Aorta (tissue), 5 donors: ENCODE measurements at places on chromosomes 16 and 17. TPM values are rescaled to one million over a fixed set of nuclear protein-coding genes. Genes with fewer than 3 reads are reported as not detected.
A peak's percentile ranks its signal among the peaks of the same experiment; 100 is the strongest.

DNA sequence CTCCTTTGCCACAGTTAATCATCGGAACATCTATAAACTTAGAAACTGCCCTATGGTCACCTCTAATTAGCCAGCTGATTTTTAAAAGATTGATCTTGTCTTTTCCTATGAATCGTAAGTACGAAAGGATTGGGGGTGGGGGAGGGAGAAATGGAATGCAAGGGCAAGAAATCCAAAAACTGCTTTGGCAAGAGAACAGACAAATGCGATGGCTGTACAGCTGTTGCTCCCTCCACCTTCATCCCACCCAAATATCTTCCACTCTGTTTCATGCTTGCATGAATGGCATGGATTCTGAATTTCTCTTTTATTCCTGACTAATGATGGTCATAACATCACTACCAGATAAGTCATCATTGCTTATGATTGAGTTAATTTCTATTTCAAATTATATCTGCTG lies 165.7 kb downstream of the STX8 start:
- DNase-seq, result no peak

DNA sequence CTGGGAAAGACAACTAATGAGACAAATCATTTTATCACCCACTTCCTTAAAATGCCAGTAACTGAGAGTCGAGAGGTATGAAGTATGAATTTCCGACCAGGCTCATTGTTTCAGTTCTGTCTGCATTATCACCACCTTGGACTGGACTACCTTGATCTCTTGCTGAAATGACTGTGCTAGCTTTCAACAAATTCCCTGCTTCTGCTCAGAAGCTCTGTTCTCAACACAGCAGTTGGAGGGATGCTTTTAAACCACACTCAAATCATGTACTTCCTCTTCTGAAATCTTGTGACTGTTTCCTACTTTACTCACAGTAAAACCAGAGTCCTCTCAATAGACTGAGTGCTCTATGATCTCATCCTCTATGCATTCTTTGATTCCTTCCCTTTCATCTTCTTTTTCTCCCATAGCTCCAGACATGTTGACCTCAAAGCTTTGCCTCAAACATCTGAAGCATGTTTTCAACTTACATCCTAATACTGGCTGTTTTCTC lies 195.8 kb downstream of the KCNJ2 start:
- DNase-seq, result no peak

Gene RGS11
- total RNA-seq, result 35.2 TPM

Gene ANKS4B
- total RNA-seq, result not detected

DNA sequence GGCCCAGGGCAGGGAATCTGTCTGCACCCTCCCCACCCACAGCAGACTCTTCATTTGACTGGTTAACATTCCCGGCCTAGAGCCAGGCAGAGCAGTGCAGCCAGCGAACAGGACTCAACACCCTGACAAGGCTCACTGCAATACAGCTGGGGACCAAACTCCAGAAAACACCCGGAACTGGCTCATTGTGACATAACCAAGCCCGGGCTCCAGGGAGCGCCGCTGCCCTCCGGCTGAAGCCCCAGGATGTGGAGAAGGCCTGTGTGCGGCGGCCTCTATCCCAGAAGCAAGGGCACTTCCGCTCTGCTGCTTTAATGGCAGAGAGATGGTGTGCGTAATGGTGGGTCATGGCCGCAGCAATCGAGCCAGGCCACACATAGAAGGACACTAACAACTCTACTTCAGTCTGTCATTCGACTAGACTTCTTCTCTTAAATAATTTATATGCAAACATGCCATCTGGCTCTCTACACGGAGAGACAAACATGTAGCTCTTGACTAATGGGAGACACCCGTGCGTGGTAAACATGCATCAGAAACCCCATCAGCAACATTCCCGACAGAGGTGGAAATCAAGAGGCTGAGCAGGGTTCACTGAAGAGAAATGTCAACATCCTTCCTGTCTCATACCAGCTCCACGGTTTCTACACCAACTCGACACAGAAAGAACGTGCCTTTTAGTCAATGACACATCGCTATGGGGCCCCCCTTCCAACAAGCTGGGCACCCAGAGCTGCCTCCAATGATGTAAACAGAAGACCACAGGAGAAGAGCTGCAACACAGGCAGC lies 18.0 kb downstream of the KLHDC4 start:
- no peak for DNase-seq

Gene GP1BA
- total RNA-seq, result 0.19 TPM

DNA sequence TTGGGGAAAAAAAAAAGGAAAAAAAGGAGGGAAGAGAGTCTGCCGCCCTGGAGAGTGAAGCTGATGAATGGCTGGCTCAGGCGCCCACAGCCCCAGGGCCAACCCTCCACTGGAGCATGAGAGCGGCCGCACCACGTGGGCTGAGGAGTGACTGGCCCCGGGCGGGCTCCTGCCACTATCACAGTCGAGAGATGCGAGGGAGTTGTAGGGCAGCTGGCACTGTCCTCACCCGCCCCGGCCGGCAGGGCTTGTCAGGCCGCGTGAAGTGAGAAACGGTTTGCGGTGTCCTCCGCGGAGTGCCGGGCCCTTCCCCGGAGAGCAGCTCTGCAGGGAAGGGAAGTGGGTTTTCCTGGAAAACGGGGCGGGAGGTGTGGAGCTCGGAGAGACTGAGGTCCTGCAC lies 45.9 kb downstream of the JPH3 start:
- DNase-seq, result no peak

DNA sequence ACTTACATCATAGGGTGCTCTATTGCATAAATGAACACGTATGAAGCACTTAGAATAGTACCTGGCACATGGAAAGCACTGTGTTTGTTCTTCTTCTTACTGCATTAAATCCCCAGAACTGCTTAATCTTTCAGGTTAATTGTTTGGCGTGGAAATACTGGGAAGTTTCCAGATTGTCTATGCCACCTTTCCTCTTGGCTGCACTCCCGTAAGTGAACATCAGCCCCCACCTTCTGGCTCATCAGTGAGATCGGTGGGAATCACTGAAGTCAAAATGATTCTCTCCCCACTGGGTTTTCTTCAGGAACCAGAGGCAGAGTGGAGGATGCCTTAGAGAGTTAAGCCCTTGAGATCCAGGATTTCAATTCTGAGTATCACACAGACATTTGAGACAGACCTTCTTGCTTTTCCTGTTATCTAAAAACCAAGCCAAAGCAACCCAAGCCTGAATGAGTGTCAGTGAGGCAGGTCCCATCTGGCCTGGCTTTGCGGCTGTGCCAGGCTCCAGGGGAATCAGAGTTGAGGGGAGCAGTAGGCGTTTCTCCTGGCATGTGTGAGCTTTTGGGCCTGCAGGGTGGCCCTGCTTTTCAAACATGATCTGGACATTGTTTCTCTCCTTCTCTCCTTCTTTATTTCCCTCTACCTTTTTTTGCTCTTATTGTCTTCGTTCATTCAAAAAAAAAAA lies 59.1 kb downstream of the OTOA start:
- DNase-seq, result no peak

Gene TEKT5
- total RNA-seq, result 0.29 TPM

DNA sequence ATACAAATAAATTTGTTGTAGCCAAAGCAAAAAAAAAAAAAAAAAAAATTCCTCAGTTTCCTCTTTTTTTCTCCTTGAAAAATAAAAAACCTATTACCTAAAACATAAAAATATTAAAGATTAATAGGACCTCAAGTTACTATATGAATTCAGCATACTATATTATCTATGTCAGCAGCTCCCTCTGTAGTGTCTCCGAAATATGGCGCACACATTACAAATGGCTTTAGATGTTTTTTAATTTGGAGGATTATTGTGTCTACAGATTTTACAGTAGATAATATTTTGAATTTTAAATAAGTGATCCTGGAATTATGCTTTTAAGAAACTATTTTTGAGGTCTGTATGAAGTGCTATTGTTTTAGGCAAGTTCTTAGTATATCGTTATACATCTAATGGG lies 94.4 kb downstream of the NLK start:
- no peak for DNase-seq

Gene BIRC5
- 0.65 TPM for total RNA-seq

DNA sequence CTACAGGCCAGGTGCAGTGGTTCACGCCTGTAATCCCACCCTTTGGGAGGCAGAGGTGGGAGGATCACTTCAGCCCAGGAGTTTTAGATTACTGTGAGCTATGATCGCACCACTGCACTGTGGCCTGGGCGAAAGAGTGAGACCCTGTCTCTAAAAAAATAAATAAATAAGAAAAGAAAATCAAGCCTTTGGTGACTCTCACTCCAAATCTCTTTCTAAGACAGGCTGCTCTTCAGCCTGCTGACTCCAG lies 976 bp downstream of the ABCC3 start:
- DNase-seq, result peak; percentile 39

Gene RNF222
- total RNA-seq, result not detected

DNA sequence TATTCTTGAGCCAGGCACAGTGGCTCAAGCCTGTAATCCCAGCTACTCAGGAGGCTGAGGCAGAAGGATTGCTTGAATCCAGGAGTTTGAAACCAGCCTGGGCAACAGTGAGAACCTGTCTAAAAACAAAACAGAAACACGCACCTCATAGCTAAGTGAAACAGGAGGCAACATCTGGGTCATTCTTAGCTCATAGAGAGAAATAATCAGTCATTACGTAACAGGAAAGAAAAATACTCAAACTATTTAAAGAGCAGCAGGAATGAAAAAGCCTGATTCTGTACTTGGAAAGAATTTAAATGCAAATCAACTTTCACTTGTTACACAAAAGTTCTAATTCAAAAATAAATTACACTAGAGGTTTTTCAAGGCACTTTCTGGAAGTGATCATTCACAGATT lies 17.2 kb downstream of the CHCT1 start:
- DNase-seq, result no peak

Gene SLC2A4
- total RNA-seq, result 2.5 TPM

DNA sequence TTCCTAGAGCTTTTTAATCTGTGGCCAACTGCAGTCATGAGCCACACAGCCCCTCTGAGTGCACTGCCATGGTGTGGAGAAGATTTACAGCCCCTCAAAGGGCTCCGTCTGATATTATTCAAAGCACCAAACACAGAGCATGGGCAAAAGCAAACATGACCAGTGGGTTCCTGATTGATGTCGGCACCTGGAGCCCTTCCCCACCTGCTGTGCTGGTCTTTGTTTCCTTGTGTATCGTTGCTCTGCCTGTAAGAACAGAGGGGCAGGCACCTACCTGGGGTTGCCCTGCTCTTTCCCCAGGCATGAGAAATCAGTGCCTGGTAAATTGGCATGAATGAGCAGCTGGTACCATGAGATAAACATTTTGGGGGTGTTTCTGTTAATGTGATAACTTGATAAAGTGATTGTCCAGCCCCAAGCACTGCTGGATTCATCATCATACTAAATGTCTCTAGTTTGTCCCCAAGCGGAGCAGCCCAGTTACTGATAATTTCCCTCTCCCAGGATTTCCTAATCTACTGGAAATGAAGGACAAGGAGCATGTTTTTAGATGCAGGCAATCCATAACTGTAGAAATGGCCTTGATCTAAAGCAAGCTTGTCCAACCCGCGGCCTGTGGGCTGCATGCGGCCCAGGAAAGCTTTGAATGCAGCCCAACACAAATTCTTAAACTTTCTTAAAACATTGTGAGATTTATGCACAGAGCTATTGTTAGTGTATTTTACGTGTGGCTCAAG lies 5.0 kb upstream of the SPIRE2 start:
- DNase-seq, result no peak

GRCh38 chr16:11091021-11091785 lies 146.8 kb downstream of the CLEC16A start:
- DNase-seq, result no peak

DNA sequence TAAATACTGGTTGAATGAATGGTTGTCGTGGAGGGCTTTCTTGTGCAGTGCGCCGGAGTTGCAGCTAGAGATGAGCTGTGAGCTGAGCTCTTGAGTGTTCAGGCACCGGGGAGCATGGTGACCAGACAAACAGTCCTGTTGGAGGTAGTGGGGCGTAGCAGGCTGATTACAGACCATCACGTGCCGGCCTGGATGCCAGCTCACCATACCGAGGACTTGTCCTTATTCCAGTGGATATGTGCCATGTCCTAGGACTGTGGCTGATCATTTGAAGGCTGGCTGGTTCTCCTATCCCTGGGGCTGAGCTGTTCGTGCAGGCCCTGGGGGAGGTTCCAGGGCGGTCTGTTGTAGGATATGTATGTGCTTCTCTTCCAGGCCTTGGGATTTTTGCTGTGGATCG lies 60.0 kb downstream of the ABCC1 start:
- no peak for DNase-seq

GRCh38 chr16:81481207-81481821 lies 36.7 kb downstream of the CMIP start:
- no peak for DNase-seq

Gene CFAP97D1
- not detected for total RNA-seq

DNA sequence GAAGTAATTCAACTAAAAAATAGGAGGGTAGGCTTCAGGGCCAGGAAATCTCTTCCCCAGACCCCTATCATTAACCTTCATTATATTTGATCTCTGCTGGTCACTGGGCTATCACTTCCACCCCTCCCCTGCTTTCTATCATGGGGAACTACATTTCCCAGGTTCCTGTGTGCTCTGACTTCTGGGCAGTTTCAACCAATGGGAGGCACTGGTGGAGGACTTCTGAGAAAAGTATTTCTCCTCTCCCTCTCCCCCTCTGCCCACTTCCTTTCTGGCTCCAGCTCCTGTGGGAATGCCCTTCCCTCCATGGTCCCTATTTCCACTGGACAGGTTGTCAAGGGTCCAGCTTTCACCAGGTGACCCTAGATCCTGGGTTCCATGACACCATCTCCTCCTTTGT lies 364.4 kb downstream of the C16orf95 start:
- DNase-seq, result peak; percentile 14

GRCh38 chr16:31213877-31214707 lies at the start of gene TRIM72:
Gene TRIM72, plus strand, starts transcription at chr16:31214119. Its CDS starts 620 bp downstream, at chr16:31214739.
- DNase-seq, result no peak

Gene PRR15L
- total RNA-seq, result not detected

DNA sequence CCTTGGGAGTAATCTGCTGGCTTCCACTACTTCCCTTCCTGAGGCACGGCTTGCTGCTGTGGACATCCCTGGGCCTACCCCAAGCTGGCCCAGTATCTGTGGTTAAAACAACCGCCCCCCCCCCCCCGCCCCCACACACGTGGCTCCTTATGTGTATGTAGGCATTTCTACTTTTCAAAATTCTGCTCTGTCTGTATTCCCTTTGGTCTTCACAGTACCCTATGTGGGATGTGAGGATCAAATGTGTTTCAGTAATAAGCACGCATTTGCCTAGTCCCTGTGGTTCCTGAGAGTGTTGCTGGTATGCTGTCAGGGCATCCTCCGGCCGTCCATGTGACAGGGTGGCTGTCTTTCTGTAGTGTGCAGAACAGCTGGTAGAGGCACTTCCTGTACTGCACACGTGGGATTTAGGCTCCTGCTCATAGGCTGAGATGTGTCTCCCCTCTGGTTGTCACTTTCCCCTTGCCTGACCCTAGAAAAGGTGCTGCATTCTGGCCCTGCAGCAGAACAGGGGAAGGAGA lies 2.2 kb downstream of the NT5M start:
- peak; percentile 34 for DNase-seq

GRCh38 chr17:68248891-68249290 lies 1.0 kb downstream of the AMZ2 start:
- no peak for DNase-seq
